ENCODE measurements at places on chromosomes 13 and 19.

- DNase-seq: no peak
These were observed 32.2 kb upstream of the SLC15A1 start for GRCh38 chr13:98784666-98785065.

DNA sequence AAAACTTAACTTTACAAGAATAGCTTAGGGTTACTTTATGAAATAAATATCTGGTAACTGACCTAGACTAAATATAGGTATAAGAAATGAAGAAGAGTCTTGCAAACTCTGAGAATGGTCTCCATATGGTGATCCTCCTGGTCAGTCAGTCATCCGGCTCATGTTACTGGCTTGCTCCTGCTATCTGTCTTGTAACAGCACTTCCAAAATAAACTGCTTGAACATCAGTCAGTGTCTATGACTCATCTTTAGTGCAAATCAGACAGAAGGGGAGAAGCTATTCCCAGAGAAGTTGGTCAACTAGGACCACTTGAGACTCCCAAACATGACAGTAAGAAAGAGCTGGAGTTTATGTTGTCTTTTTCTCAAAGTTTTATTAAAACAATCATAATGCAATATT, 1550.9 kb downstream of the PCDH9 start:
- DNase-seq: no peak

- DNase-seq: no peak
These were observed 10.3 kb downstream of the EHD2 start for GRCh38 chr19:47723581-47723940.

DNA sequence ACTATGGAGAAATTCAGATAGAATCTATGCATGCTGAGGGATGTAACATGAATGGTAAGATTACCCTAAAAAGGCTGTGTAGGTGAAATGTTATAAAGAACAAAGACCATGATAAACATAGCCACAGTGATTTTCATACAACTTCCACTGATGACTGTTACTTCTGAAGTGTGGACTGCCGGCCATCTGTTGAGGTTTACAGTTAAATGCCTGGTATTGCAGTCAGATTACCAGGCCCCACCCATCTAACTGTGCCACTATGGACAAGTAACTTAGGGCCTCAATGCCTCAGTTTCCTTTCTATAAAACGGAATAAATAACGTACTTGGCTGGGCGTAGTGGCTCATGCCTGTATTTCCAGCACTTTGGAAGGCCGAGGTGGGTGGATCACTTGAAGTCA, 395.6 kb downstream of the KLF12 start:
- no peak for DNase-seq

DNA sequence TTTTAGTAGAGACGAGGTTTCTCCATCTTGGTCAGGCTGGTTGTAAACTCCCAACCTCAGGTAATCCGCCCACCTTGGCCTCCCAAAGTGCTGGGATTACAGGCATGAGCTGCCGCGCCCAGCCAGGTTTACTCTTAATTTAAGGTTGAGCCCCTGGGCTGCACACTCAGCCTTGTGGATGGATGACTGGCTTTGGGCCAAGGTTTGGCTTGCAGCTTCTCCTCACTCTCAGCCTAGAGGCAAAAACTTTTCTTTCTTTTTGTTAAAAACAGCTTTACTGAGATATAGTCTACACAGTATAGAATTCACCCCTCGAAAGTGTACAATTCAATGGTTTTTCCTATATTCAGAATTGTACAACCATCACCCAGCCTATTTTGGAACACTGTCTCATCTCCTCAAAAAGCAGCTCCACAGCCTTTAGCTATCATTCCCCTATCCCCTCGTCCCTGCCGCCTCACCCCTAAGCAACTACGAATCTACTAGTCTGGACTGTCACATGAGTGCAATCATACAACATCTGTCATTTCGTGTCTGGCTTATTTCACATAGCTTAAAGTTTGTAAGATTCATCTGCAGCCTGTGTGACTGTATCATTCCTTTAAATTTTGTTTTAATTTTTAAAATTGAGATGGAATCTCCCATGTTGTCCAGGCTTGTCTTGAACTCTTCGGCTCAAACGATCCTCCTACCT, 14.5 kb upstream of the TSPAN16 start:
- no peak for DNase-seq

DNA sequence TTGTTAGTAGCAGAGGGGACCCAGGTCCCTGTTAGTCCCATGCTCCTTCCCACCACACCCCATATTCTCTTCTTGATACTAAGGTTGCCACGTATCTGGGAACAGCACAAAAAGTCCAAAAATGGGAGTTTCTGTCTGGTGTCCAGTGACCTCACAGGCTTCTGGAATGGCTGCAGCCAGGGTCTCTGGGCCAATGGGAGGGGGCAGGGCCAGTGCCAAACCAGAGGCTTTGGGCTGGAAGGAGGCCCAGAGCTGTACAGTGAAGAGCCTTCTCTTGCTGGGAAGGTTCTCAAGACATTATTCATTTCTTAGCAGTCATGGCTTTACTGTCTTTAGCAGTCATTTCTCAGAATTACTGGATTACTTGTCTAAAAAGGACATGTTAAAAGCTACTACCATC, 119.2 kb downstream of the FRY start:
- no peak for DNase-seq

GRCh38 chr13:100547791-100548201, 40.8 kb downstream of the GGACT start:
- no peak for DNase-seq

- DNase-seq: no peak
These were observed 1053.7 kb upstream of the SPRY2 start for GRCh38 chr13:81394640-81395039.

DNA sequence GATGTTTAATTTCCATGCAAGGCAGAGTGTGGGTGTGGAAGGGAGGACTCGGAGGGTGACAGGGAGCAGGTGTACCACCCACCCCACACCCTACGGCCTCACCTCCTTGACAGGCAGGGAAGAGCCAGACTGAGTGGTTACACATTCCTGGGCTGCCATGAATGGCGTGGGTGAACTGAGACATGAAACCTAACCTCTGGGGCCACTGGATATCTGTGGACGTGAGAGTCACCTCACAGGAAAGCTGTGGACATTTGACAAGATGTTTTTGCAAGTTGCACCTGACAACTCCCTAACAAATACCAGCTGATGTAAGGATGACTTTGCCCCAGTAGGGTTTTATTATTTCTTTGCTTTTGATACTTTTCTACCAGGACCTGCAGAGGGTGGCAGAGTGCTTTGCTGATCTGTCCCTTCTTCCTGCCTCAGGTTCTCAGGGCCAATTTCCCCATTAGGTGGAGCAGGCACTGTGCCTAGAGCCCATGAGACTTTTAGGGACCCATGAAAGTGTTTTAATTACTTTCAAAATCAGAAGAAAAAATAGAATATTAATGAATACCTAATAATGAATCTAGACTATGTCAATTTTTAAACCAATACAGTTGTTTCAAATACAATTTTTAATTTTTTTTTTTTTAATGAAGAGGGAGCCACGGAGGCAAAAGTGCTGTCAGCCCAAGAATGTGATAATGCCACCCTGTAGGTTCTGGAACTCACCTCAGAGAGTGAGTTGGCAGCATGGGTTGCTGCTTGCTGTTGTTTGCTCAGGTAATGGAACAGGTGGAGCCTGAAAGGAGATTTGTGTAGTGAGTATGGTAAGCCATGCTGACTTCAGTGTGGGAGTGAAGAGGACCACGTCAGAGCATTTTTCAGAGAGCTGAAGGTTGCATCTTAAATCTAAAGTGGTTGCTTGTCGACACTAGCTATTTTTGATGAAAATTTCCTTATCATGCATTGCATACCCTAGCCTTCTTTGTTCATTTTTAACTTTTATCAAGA, 58.0 kb upstream of the CYSLTR2 start:
- peak; percentile 20 for DNase-seq

DNA sequence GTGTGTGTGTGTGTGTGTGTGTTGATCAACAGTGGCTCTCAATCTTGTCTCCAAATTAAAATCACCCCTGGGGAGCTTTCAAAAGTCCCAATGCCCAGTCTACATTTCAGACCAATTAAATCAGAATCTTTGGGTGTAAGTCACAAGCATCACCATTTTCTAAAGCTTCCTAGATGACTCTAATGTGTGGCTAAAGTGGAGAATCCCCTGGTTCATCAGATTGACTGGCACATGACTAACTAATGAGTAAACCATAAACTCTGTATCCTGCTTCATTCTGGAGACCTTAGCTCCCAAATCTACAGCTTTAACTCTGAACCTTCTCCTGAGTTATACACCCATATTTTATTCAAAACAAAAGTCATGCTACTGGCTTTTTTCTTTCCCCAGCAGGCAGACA, 131.3 kb downstream of the SUCLA2 start:
- no peak for DNase-seq
